ENCODE measurements at places on chromosomes 2 and 18. TPM values are rescaled to one million over a fixed set of nuclear protein-coding genes. Genes with fewer than 3 reads are reported as not detected.

TCF23 gene
- total RNA-seq, result under 0.01 TPM

DNA sequence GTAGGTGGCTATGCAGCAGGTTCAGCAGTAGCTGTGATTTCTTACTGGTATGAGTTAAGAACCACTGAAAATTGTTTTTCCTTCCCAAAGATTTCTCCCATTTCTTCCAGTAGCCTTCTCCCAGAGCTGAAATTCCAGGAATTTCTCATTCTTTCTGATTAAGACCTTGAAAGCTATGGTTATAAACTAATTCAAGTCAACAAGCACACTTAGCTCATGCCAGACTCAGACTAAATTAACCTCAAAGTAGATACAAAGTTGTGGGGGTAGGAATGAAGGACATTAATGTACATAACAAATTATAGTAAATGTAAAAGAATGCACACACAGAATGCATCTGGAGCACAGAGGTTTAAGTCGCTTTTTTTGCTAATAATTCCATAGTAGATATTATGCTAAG, 103.6 kb upstream of the SOX11 start:
- no peak overlapping the region for H3K4me3 ChIP-seq
- no peak for DNase-seq
- no peaks in the 10 kb centered on the region for H3K4me1 ChIP-seq
- H3K27me3 ChIP-seq, result no peaks in the 10 kb centered on the region
- H3K27ac ChIP-seq, result no peak overlapping the region
- H3K36me3 ChIP-seq, result no peaks in the 10 kb centered on the region

DNA sequence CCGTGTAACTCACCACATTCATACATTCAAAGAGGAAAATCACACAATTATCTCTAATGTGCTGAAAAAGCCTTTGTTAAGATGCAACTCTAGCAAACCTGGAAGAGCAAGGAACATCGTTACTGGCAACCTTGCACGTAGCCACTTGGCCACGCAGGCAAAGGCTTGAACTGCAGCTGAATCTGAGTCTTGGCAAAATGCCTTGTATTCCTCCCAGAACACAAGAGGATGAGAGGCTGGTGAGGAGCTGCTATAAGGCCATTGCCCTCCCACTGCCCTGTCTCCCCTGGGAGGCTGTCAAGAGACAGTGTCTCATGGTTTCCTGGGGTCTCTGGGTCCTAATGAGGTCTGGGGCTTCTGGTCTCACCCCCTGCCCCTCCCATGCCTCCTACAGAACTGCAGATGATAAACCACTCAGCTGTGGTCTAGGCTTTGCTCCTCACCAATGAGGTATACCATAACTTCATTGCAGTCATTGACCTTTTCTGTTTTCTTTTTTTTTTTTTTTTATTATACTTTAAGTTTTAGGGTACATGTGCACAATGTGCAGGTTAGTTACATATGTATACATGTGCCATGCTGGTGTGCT, 141.4 kb downstream of the SPP2 start:
- H3K36me3 ChIP-seq, result no peaks in the 10 kb centered on the region
- H3K27me3 ChIP-seq, result no peaks in the 10 kb centered on the region
- no peak overlapping the region for H3K27ac ChIP-seq
- no peak overlapping the region for H3K4me3 ChIP-seq

DNA sequence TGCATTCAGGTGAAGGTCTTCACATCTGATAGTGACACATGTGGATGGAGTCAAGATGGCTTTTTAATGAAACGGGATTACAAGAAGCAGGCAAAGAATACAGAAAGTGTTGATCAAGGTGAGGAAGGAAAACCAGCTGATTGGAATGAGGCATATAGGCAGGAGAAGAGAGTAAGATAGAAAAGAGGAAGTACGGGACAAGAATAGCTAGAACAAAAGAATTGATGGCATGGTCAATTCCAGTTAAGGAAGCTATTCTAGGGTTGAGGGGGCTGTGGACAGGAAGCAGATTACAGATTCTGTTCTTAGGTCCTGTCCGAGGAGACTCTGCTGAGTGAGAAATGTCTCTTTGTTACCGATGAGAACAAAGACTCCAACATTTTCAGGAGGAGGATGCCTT, 13.2 kb upstream of the NCK2 start:
- no peaks in the 10 kb centered on the region for H3K36me3 ChIP-seq
- no peaks in the 10 kb centered on the region for H3K27me3 ChIP-seq

ALPG gene
- not detected for total RNA-seq

GRCh38 chr2:44061876-44062275, 66.1 kb upstream of the LRPPRC start:
- H3K36me3 ChIP-seq, result no peaks in the 10 kb centered on the region
- H3K27ac ChIP-seq, result no peak overlapping the region
- H3K4me1 ChIP-seq, result peaks cover 34% of the 10 kb centered on the region
- no peak overlapping the region for H3K4me3 ChIP-seq
- H3K27me3 ChIP-seq, result no peaks in the 10 kb centered on the region
- no peak for DNase-seq

- H3K4me3 ChIP-seq, result no peak overlapping the region
- no peaks in the 10 kb centered on the region for H3K27me3 ChIP-seq
- H3K27ac ChIP-seq, result no peak overlapping the region
- DNase-seq, result no peak
Measured at GRCh38 chr2:168671932-168672331, 130.5 kb upstream of the NOSTRIN start.

DSC1 gene
- not detected for total RNA-seq

UGT1A4 gene
- 3.3 TPM for total RNA-seq

GRCh38 chr2:23448906-23449305, 63.9 kb downstream of the KLHL29 start:
- no peak for DNase-seq
- no peaks in the 10 kb centered on the region for H3K4me1 ChIP-seq
- H3K27me3 ChIP-seq, result no peaks in the 10 kb centered on the region
- no peaks in the 10 kb centered on the region for H3K36me3 ChIP-seq

OSR1 gene
- 5.3 TPM for total RNA-seq

CD302 gene
- 30.0 TPM for total RNA-seq

- H3K4me3 ChIP-seq, result no peak overlapping the region
- no peaks in the 10 kb centered on the region for H3K36me3 ChIP-seq
- no peaks in the 10 kb centered on the region for H3K27me3 ChIP-seq
- no peaks in the 10 kb centered on the region for H3K4me1 ChIP-seq
- no peak for DNase-seq
- no peak overlapping the region for H3K27ac ChIP-seq
Measured at GRCh38 chr2:217669831-217670230, 333.0 kb downstream of the TNS1 start.

ABCG8 gene
- total RNA-seq, result not detected

DNA sequence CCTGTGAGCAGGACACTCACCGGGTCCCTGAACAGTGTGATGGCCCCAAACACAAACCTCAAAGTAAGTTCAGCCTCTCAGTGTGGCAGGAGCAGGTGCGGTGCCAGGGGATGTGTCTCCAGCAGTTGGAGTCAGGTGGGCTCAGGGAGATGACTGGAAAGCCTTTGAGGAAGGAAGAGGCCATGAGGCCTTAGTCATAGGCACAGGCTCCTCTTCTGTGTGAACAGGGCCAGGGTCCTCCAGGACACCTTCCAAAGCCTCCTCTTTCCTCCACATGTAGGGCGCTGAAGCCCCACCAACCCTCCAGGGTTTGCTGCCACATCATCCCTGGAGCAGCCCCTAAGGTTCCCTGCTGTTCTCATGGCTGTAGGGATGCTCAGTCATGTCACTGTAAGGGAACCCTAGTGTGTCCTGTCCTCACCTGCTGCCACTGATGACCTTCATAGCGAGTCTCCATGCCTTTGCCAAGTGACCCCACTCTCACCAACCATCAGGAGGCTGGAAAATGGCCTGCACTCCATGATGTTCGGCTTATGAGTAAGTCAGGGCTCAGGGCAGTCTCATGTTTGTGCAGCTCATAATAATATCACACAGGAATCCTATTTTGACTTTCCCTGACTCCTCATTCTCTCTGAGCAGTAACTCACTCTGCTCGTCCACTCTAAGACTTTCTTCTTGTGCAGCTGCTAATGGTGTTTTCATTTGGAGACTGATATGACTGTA, 1152.9 kb downstream of the RPIA start:
- no peaks in the 10 kb centered on the region for H3K36me3 ChIP-seq
- H3K27ac ChIP-seq, result no peak overlapping the region
- no peaks in the 10 kb centered on the region for H3K27me3 ChIP-seq

GRCh38 chr2:172196768-172197431, 94.2 kb upstream of the DLX2 start:
- DNase-seq, result peak; percentile 18
- peaks cover 13% of the 10 kb centered on the region for H3K4me1 ChIP-seq
- H3K27ac ChIP-seq, result peak overlapping the region; percentile 4
- H3K27me3 ChIP-seq, result no peaks in the 10 kb centered on the region
- H3K4me3 ChIP-seq, result no peak overlapping the region

AQP4 gene
- not detected for total RNA-seq

DNA sequence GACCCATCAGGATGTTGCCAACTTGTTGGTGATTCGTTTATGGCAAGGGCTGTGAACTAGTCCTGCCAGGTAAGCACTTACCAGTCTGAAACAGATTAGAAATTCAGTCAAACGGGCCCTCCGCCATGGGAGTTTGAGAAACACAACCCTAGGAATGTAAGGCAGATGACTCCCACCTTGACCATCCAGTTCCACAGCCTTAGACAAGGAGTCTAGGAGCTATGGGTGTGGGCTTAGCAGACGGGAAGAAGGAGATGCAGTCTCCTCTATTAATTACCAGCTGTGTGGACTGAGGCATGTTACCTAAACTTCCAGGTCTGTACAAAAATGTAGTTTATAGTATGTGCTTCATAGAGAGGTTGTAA, 319.4 kb upstream of the NCKAP5 start:
- no peak for DNase-seq
- H3K36me3 ChIP-seq, result no peaks in the 10 kb centered on the region
- H3K27me3 ChIP-seq, result no peaks in the 10 kb centered on the region

EVX2 gene
- not detected for total RNA-seq

DNA sequence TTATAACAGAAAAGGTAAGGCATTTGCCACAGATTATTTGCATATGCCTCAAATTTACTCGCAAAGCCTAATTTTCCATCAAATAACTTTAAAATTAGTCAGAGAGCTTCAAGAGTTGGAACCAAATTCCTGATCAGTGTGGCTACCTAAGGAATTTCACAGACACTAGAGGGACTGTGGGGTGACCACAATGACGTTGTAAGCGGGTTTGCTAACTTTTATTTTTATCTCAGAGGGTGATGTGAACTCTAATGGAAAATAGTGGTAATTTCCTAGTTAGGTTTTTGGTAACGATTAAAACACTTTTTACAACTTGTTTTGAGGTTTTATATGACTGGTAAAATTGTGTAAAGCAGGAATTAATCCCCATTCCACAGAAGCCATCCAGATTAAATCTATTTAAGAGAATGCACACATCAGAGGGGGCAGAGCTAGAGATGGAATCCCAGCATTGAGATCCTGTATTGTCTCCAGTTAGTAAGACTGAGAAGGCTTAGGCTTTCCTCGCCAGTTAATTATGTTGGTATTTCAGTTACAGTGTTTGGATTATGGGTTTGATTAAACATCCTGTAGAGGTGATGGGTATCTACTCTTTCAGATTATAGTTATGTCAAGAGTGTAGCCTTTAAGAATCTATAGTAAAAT, 129.0 kb downstream of the GPD2 start:
- DNase-seq, result no peak
- peaks cover 2% of the 10 kb centered on the region for H3K36me3 ChIP-seq
- H3K27ac ChIP-seq, result no peak overlapping the region
- H3K4me1 ChIP-seq, result peaks cover 9% of the 10 kb centered on the region
- no peaks in the 10 kb centered on the region for H3K27me3 ChIP-seq

DNA sequence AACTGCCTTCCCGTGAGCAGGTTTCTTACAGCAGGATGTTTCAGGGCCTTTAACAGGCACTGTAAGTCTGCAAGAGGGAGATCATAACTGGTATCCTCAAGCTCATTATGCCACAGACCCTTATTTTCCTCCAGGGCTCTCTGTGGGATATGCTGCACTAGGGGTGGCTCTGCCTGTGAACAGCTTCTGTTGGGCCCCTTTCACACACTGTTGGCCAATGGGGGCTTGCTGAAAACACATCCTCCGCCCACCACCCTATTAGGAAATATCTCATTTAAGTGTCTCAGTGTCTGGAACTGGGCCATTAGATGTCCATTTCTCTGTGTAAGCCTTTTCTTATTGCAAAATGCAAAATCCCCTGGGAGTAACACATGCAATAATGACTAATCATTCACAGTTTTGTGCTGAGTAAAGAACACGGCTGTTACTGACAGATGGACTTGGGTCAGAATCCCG, 414.3 kb upstream of the HS6ST1 start:
- H3K4me1 ChIP-seq, result peaks cover 21% of the 10 kb centered on the region
- H3K36me3 ChIP-seq, result no peaks in the 10 kb centered on the region
- peaks cover 4% of the 10 kb centered on the region for H3K27me3 ChIP-seq
- no peak overlapping the region for H3K4me3 ChIP-seq

- no peaks in the 10 kb centered on the region for H3K4me1 ChIP-seq
- DNase-seq, result no peak
- no peaks in the 10 kb centered on the region for H3K36me3 ChIP-seq
- no peaks in the 10 kb centered on the region for H3K27me3 ChIP-seq
- no peak overlapping the region for H3K27ac ChIP-seq
- no peak overlapping the region for H3K4me3 ChIP-seq
Measured at GRCh38 chr2:216888887-216889622, 29.2 kb upstream of the TNP1 start.

RGPD4 gene
- not detected for total RNA-seq

DNA sequence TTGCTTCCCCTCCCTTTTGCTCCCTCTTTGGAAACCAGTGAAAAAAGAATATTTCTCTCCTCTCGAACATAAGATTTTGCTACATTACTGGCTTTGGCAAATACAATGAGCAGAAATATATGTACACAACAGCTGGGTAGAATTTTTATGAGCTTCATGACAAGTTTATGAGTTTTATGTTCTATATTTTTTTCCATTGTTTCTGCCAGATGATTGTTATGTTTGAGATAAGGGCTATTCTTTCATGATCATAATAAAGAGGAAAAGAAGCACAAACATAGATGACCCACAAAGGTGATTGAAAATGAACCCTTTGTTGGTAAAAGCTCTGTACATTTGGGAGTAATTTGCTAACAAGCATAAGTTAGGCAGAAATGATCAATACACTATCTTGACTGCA, 14.8 kb upstream of the TFPI start:
- no peak for DNase-seq
- H3K4me3 ChIP-seq, result no peak overlapping the region
- no peaks in the 10 kb centered on the region for H3K27me3 ChIP-seq
- no peaks in the 10 kb centered on the region for H3K36me3 ChIP-seq

DNA sequence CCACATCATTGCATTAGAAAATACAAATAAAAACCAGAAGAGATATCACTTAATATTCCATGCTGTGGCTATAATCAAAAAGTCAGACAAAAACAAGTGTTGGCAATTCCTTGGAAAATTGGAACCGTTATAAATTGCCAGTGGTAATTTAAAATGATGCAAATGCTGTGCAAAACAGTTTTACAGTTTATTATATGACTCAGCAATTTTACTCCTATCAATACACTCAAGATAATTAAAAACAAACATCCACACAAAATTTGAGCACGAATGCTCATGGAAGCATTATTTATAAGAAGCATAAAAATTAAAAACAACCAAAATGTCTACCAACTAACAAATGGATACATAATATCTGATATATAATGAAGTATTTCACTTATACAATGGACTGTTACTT, 728.8 kb downstream of the CBLN2 start:
- no peaks in the 10 kb centered on the region for H3K36me3 ChIP-seq
- no peak overlapping the region for H3K27ac ChIP-seq
- no peak for DNase-seq
- no peak overlapping the region for H3K4me3 ChIP-seq
- H3K27me3 ChIP-seq, result no peaks in the 10 kb centered on the region
- peaks cover 6% of the 10 kb centered on the region for H3K4me1 ChIP-seq
